Activated CD8-positive, alpha-beta memory T cell treated with anti-CD3 and anti-CD28 coated beads, Interleukin-2, amount 10 ng/mL, durations not matched to agents 7 days and 5 days (primary cell): ENCODE measurements at places on chromosomes 12 and 14. TPM values are rescaled to one million over a fixed set of nuclear protein-coding genes. Genes with fewer than 3 reads are reported as not detected.

- no peaks in the 10 kb centered on the region for H3K36me3 ChIP-seq
- peaks cover 7% of the 10 kb centered on the region for H3K4me1 ChIP-seq
- H3K4me3 ChIP-seq = no peak overlapping the region
Observed at GRCh38 chr12:107138990-107139389, 45.6 kb upstream of the CRY1 start.

GRCh38 chr12:67533159-67533558, 115.4 kb upstream of the DYRK2 start:
- H3K27me3 ChIP-seq = no peaks in the 10 kb centered on the region
- no peak overlapping the region for H3K4me3 ChIP-seq
- no peaks in the 10 kb centered on the region for H3K36me3 ChIP-seq
- DNase-seq = no peak
- H3K4me1 ChIP-seq = no peaks in the 10 kb centered on the region

DNA sequence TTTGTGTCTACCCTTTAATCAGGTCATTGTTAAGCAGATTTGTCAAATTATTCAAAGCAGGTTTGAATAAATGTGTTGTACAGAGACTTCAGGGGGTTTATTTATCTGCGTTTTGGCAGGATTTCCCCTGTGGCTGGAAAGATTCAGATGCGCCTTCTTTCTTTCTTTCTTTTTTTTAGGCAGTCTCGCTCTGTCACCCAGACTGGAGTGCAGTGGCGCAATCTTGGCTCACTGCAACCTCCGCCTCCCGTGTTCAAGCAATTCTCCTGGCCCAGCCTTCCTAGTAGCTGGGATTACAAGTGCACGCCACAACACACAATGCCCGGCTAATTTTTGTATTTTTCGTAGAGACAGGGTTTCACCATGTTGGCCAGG, 6.3 kb upstream of the NANOGNB start:
- no peak for DNase-seq
- peaks cover 7% of the 10 kb centered on the region for H3K4me1 ChIP-seq
- H3K4me3 ChIP-seq = no peak overlapping the region
- H3K36me3 ChIP-seq = no peaks in the 10 kb centered on the region

Gene LRRC10
- not detected for total RNA-seq

DNA sequence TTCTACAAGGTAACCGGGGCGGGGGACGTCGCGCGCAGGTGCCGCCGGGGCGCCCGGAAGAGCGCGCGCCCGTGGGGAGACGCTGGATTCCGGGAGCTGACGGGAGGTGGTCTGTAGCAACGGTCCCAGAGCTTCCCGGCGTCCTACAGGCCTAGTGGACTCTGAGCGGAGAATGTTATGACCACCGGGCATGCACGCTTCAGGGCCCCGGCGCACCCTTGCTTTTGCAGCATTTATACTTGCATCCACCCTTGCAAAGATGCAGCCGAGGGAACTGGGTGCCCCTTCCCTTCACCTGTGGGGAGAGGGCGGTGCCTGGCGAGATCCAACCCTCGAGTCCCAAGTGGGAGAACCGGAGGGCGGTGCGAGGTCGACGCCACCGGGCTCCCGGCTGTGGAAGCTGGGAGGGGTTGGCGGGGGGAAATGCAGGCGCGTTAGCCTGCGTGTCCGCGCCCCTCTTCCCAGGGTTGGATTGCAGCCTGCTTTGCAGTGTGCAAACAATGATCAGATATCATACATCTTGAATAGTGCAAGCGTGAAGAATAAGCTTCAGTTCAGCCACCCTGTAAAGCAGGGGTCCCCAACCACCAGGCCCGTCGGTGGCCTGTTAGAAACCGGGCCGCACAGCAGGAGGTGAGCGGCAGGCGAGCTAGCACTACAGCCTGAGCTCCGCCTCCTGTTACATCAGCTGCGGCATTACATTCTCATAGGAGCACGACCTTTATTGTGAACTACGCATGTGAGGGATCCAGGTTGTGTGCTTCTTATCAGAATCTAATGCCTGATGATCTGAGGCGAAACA, 576 bp downstream of the ERP29 start:
- H3K4me1 ChIP-seq = peaks cover 53% of the 10 kb centered on the region
- H3K27me3 ChIP-seq = no peaks in the 10 kb centered on the region
- DNase-seq = peak; percentile 89
- peak overlapping the region; percentile 87 for H3K4me3 ChIP-seq
- peak overlapping the region; percentile 96 for H3K27ac ChIP-seq
- H3K36me3 ChIP-seq = peaks cover 52% of the 10 kb centered on the region

Gene GOLGA5
- 18.5 TPM for total RNA-seq

- H3K36me3 ChIP-seq = peaks cover 9% of the 10 kb centered on the region
- peaks cover 54% of the 10 kb centered on the region for H3K4me1 ChIP-seq
- H3K4me3 ChIP-seq = peak overlapping the region; percentile 52
- H3K27me3 ChIP-seq = peaks cover 8% of the 10 kb centered on the region
- peak overlapping the region; percentile 94 for H3K27ac ChIP-seq
Observed at GRCh38 chr12:68240975-68241374, 12.4 kb downstream of the IL22 start.

DNA sequence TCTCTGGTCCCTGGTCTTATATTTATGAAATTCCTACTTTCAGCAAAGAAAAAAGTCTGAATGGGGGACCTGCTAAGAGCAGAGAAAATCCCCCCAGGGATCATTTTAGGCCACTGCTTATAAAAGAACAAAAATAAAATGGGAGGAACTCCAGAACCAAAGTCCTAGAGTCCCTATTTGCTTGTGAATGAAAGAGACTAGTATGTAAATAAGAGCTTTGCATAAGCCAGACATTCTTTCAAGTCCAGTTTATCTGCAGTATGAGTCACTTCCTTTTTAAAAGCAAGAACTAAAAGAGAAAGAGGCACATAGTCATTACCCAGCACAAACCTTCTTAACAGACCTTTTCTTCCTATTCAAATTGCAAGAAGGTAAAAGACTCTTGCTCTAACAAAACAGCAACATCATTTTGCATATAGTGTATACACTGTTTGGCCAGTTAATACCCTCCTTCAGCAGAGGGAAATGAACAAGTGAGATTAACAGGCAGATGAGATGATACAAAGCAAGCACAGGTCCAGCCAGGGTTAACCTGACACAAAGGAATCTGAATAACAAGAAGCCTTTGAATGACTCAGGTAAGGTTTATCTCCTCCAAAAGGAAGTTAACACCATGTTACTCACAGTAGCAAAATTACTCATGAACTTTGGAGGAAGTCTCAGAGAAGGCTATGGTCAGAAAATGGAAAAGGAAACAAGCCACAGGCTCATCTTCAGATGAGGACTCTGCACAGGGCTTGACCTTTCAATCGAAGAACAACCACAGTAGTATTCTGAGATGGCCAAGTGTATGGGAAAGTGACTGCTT, 87.3 kb downstream of the PHLDA1 start:
- DNase-seq = peak; percentile 52
- H3K27me3 ChIP-seq = no peaks in the 10 kb centered on the region
- H3K36me3 ChIP-seq = peaks cover 13% of the 10 kb centered on the region
- peaks cover 40% of the 10 kb centered on the region for H3K4me1 ChIP-seq
- H3K27ac ChIP-seq = peak overlapping the region; percentile 99

DNA sequence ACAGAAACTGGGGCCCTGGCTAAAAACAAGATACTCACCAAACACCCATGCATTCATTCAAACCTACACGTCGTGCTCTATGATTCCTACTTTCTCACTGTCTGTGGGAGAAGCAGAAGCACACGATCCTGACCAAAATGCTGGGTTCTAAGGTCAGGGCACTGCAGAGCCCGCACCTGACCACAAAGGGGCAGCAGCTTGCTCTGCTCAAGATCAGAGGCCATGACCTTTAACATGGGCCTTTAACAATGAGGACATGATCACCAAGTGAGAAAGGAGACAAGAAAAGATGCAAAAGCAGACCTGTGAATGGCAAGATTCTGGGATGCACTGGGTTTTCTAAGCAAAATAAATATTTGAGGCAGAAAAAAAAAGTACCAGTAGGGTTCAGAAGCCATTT, 40.1 kb upstream of the VPS33A start:
- H3K36me3 ChIP-seq = peaks cover 21% of the 10 kb centered on the region
- H3K4me1 ChIP-seq = no peaks in the 10 kb centered on the region
- H3K27me3 ChIP-seq = no peaks in the 10 kb centered on the region
- no peak overlapping the region for H3K4me3 ChIP-seq

Gene RERG
- not detected for total RNA-seq

Gene SPIC
- not detected for total RNA-seq

DNA sequence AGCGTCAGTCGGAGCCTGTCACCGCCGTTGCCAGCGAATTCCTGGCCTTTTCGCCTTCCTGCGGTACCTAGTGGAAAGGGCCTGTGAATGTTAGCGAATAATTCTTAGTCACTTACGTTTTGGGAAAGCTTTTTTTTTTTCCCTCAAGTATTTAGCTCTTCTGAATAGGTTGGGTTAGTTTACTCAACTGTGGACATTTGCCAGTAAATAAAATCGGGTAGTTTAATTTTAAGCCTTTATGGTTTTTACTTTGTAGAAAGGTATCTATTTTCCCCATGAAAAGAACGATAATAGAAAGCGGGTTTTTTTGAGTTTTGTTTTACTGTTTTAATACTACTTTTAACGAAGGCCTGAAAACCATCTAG, 1.7 kb downstream of the YY1 start:
- peak overlapping the region; percentile 89 for H3K27ac ChIP-seq
- peak overlapping the region; percentile 77 for H3K4me3 ChIP-seq
- H3K36me3 ChIP-seq = peaks cover 39% of the 10 kb centered on the region

- peaks cover 9% of the 10 kb centered on the region for H3K4me1 ChIP-seq
- no peak overlapping the region for H3K4me3 ChIP-seq
- no peak overlapping the region for H3K27ac ChIP-seq
- no peaks in the 10 kb centered on the region for H3K27me3 ChIP-seq
Observed at GRCh38 chr12:89733579-89734201, 25.1 kb upstream of the ATP2B1 start.

GRCh38 chr12:129080391-129080790, 227.1 kb downstream of the GLT1D1 start:
- no peak for DNase-seq
- no peaks in the 10 kb centered on the region for H3K4me1 ChIP-seq
- no peak overlapping the region for H3K4me3 ChIP-seq
- no peak overlapping the region for H3K27ac ChIP-seq
- no peaks in the 10 kb centered on the region for H3K36me3 ChIP-seq

- no peaks in the 10 kb centered on the region for H3K27me3 ChIP-seq
- no peak overlapping the region for H3K27ac ChIP-seq
- H3K36me3 ChIP-seq = peaks cover 14% of the 10 kb centered on the region
- no peak for DNase-seq
- no peak overlapping the region for H3K4me3 ChIP-seq
Observed at GRCh38 chr12:47124451-47124850, 44.7 kb upstream of the AMIGO2 start.

DNA sequence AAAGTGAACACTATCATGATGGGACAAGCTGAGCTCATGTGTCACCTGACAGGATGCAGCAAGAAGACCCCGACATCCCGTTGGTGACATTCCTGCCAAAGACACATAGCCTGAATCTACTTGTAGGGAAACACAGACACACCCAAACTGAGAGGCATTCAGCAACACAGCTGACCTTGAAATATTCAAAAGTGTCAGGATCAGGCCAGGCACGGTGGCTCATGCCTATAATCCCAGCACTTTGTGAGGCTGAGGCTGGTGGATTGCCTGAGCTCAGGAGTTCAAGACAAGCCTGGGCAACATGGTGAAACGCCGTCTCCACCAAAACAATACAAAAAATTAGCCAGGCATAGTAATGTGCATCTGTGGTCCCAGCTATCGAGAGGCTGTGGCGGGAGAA, 232.0 kb upstream of the PLXNC1 start:
- H3K4me3 ChIP-seq = no peak overlapping the region
- DNase-seq = no peak
- no peaks in the 10 kb centered on the region for H3K4me1 ChIP-seq
- H3K36me3 ChIP-seq = no peaks in the 10 kb centered on the region
- H3K27ac ChIP-seq = no peak overlapping the region

Gene GPR137C
- total RNA-seq = 0.73 TPM

DNA sequence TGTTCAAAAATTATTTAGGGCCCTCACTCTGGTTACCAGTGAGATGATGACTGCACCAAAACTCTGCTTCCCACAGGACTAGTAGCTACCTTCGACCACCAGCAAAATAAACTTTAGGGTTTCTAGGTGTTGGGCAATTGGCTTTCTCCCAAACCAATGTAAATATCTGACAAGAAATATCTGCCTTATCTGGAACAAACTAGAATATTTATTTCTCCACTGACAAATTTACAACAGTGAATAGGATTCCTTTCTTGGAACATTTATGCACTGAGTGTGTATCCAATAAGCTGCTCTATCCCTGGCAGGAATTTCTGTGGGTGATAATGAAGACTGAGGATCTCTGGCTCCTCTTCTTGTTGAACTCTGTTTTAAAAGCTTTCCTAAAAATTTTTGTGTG, 148.6 kb downstream of the SLC6A15 start:
- H3K27me3 ChIP-seq = no peaks in the 10 kb centered on the region
- H3K36me3 ChIP-seq = no peaks in the 10 kb centered on the region
- no peak for DNase-seq
- H3K4me1 ChIP-seq = no peaks in the 10 kb centered on the region

DNA sequence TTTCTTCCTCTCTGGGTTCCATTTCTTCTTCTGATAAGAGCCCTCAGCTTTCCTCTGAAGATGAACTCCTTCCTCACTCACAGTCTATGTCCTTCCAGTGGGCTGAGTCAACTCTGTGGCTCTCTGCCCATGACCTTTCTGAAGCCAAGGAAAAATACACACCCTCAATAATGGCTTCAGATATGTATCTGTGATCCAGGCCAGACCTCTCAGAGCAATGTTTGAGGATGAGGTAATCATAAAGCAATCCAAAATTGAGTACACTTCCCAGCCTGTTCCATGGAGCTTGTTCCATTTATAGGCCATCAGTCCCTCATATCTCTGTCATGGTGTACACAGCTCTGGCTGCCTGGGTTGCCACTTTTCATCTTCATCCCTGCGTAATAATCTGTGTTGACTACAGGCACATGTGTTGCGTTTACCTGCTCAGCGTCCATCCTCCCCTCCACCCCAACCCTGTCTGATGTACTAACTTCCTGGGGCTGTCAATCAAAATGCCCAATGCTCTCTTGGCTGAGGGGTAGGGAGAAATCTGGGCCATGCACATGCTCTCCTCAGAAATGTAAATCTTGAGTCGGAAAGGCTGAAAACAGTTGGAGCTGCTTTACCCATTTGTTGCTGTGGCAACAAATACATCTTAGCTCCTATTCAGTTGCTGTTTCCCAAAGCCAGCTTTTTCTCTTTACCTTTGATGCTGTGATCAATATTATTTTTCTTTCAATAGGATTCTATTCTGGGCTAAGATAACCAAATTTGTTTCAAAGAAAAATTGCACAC, 377.8 kb upstream of the TMEM132C start:
- H3K4me3 ChIP-seq = no peak overlapping the region
- no peaks in the 10 kb centered on the region for H3K27me3 ChIP-seq
- no peaks in the 10 kb centered on the region for H3K36me3 ChIP-seq
- no peak for DNase-seq
